ENCODE measurements at places on chromosomes 4 and X.

DNA sequence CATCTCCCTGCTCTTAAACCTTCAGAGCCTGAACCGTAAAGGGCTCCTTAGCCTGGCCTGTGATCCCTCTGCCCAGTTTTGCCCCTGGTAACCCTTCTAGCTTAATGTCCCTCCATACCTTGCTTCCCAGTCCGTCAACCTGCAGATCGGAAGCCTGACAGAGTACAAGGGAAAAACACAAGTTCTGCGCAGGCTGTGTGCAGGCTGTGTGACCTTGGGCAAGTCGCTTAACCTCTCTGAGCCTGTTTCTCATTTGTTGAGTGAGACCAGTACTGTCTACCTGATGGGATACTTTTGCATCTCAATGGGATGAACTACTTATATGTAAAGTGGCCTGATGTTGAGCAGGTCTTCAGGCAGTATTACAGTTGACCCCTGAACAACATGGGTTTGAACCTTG is 1.7 kb downstream of the NSDHL start:
- no peak for DNase-seq

DNA sequence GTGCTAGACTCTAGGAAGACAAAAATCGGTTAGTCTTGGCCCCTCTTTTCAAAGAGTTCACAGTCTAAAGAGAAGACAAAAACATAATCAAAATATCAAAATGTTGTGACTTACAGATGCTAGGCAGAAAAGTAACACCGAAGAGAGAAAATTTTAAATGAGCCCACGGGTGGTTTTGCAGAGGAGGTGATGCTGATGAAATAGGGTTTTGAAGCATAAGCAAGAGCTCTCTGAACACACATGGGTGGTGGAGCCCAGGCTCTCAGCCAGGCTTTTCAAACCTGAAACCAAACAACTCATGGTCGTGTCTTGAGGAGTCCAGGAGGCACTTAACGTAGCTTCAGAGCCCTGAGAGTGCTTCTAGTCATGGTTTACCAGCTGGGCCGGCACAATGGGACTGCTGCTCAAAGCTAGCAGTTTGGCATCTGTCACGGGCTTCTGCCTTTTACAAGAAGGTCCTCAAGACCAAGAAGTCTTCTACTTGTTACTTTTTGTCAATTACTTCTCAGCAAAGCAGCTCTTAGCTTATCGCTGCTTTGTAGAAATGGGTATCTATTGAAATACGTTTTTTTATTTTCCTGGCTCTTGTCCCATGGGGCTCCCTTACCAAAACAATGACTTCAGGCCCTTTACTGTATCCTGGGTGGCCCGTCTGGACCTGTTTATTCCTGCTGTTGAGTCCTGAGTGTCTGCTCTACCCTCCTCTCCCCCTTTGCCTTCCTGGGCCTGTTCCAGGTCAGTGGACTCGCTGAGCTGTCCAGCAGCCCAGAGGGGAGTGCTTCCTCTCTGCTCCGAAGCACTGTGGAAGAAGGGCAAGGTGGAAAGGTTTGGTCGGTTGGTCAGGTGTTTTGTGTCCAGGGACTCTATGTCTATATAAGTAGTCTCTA is 69.5 kb downstream of the TNIP2 start:
- DNase-seq = no peak

- DNase-seq = no peak
Observed at GRCh38 chr4:129966175-129966574, 870.2 kb downstream of the C4orf33 start.

DNA sequence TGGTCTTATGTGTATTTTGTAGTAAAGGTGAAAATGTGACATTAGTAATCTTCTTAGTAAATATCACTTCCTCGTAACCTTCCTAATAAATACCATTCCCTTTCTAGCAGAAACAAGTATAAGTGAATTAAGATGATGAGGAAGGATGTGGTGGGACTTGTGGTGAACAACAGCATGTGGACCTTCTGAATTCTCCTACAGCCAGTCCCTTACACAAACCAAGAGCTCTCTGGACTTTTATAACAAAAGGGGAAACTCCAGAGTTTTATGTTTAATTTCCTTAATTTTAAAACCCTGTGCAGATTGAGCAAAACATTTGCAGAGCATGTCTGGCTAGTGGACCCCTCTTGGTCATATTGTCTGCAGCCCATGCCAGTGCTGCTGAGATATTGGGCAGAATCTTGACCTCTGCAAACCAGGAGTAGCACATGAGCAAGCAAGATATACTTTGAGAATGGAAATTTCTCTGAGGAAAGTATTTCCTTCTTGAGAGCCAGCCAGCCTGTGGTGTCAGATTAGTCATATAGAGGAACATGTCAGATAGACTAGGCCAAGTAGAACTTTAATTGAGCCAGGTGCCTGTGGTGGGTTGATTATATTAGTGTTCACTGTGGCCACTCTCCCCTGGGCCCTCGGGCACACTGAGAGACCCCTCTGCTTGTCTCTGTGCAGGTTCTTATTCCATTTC is 328.2 kb downstream of the DKK2 start:
- DNase-seq = no peak

DNA sequence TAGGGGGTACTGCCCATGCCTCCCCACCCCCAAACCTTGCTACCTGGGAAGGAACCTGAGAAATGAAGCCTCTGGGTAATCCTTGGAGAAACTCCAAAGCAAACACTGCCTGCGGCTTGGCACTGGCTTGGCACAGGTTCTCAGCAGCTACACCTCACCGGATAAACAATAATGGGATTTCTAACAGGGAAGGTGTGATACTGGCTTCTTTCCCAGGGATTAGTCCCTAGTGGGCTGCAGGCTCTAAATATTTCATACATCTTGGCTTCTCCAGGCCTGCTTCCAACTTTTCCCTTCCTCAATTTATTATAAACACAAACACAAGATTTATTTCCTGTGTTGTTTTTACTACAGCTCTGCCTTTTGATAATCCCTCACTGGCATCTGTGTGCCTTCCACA is 12.5 kb downstream of the SEC24D start:
- DNase-seq = no peak

GRCh38 chrX:45716750-45717149 is 516.1 kb upstream of the DIPK2B start:
- DNase-seq = no peak

DNA sequence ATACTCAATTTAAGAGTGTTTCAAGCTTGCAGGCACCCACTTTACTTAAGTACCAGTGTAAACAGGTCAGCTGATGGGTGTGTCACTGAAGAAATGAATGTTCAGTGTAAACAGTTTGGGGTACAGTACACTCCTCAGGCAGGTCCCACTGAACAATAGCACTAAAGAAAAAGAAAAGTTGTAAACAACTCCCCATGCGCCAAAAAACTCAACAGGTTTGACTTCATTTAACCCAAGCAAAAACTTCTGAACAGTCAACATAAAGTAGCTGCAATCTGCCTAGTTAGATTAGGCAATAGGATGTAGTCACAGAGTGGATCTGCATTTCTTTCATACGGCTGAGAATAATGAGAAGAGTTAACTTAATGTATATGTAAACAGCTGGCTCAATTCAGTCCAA is 93.2 kb downstream of the FAM13A start:
- DNase-seq = peak; percentile 61
